ENCODE measurements at places on chromosomes 4 and X.
A peak's percentile ranks its signal among the peaks of the same experiment; 100 is the strongest.

- ATAC-seq = no peak
These were observed 7.1 kb downstream of the SMARCAD1 start for GRCh38 chr4:94214703-94215319.

GRCh38 chrX:124401696-124402095 lies 55.3 kb downstream of the SH2D1A start:
- no peak for ATAC-seq

- ATAC-seq = peak; percentile 62
These were observed 32.6 kb downstream of the ABHD18 start for GRCh38 chr4:127997534-127998388.

DNA sequence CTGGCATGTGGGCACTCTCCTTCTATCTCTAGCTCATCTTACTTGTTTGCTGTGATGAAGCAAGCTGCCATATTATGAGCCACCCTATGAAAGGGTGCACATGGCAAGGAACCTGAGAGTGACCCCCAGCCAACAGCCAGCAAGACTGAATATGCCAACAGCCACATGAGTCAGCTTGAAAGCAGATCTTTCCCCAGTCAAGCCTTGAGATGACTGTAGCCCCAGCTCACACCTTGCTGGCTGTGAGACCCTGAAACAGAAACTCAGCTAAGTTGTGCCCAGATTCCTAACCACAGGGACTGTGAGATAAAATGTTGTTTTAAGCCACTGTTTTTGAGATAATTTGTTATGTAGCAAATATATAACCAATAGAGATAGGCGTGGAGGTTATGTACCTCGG lies 36.2 kb downstream of the KDM5C start:
- peak; percentile 3 for ATAC-seq

GRCh38 chr4:2592572-2592971 lies 56.1 kb downstream of the FAM193A start:
- ATAC-seq = peak; percentile 21

GRCh38 chrX:137748827-137749226 lies 182.9 kb downstream of the ZIC3 start:
- no peak for ATAC-seq

GRCh38 chr4:108651014-108651791 lies 804 bp downstream of the OSTC start:
- ATAC-seq = peak; percentile 73

DNA sequence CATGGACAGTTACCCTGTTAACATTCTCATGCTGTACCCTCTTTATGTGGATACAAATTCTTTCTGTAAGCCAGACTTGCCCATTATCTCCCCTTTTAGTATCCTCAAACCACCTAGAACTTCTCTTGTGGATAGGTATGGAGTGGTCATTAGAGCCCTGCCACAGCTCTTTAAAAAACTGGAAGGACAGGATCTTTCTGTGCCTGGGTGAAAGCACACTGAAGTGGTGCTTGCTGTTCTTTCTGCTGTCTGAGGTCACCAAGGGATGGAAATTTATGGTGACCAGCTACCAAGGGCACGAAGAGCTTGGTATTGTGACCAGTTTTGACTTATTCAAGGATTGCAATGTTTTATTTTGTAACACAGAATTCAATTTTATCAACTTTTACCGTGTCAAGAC lies 344.2 kb downstream of the CBLL2 start:
- no peak for ATAC-seq

- ATAC-seq = peak; percentile 62
These were observed 13.4 kb upstream of the FGD1 start for GRCh38 chrX:54509400-54509799.

- no peak for ATAC-seq
These were observed 114.5 kb downstream of the SLC10A7 start for GRCh38 chr4:146407257-146407656.

GRCh38 chr4:105135785-105136184 lies 10.9 kb upstream of the TET2 start:
- ATAC-seq = peak; percentile 52

GRCh38 chr4:151853034-151853433 lies 92.2 kb upstream of the GATB start:
- ATAC-seq = no peak

DNA sequence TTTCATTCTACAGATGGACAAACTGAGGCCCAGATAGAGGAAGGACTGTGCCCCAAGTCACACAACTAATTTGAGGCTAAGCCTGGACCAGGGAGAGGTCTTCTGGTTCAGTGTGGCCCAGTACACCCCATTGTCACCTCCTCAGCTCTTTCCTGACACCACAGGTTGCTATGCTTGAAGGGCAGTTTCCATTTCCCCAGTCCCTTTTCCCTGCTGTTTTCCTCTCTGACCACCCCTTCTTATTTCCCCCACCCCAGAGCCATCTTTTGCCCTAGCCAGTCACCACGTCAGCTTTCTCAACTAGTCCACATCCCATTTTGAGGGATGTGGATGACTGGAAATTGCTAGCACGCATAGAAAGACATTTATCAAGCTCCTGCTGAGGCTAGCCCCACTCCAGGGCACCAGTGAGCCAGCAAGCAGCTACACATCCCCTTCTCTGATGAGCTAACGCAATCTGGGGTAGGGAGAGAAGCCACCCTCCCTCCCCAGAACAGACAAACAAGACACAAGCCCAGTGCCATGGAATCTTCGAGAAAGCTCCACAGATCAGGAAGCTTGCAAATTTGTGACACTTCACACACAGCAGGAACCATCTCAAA lies 1.3 kb downstream of the GABRE start:
- ATAC-seq = no peak

DNA sequence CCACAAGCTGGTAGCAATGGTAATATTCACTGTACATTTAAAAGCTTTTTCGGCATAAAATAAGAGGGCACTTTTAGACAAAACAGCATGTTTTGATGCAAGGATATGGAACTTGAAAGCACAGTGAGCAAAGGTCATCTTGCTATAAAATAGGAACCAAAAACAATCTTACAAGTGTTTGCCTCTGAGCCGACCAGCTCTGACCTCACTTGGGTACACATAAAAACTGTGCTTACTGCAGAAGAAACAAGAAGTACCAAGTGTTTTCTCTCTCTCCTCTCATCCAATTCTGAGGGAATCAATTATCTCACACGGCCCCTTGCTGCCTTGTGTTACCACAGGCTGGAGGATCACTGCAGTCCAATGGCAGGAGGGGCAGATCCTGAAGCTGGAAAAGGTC lies 4.8 kb upstream of the IQSEC2 start:
- no peak for ATAC-seq

DNA sequence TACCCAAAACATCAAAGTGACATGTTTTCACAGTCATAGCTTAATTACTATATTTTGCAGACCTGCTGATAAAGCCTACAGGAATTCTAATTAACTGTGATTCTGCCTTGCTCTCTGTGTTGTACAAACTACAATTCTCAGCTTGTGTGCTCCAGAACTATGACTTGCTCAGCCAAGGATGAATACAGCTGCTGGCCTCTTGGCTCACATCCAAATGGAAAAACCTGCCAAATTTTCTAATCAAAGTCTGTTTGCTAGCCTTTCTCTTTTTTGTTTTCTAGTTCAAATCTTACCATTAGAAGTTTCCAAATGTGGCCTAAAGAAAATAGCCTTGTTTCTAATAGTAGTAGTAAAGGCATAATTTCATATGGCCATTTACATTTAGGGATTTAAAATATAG lies 1176.8 kb downstream of the FAM133A start:
- ATAC-seq = no peak

- ATAC-seq = peak; percentile 82
These were observed 1786.3 kb upstream of the TENM3 start for GRCh38 chr4:180456928-180457327.

- no peak for ATAC-seq
These were observed 11.4 kb downstream of the ANK2 start for GRCh38 chr4:113060853-113061252.

DNA sequence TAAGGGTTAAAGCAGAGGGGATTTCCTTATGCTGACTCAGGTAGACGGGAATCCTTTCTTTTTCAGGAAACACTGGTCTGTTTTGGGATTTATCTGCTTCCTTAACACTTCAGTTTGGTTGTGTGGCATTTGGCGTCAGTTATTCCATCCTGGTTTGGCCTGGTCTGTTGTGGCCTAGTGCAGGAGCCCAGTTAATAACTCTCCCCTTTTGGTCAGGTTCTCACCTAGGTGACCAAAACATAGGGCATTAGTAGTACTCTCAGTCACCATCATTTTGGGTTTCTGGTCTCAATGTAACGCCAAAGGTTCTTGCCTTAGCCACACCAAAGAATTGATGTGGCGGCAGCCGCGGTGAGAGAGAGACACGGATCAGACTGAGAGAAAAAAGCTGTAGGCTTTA lies 39.7 kb upstream of the IL9R start:
- no peak for ATAC-seq

- ATAC-seq = no peak
These were observed 20.1 kb downstream of the PDLIM3 start for GRCh38 chr4:185515248-185515647.

- ATAC-seq = no peak
These were observed 60.5 kb downstream of the NHS start for GRCh38 chrX:17435476-17435875.

DNA sequence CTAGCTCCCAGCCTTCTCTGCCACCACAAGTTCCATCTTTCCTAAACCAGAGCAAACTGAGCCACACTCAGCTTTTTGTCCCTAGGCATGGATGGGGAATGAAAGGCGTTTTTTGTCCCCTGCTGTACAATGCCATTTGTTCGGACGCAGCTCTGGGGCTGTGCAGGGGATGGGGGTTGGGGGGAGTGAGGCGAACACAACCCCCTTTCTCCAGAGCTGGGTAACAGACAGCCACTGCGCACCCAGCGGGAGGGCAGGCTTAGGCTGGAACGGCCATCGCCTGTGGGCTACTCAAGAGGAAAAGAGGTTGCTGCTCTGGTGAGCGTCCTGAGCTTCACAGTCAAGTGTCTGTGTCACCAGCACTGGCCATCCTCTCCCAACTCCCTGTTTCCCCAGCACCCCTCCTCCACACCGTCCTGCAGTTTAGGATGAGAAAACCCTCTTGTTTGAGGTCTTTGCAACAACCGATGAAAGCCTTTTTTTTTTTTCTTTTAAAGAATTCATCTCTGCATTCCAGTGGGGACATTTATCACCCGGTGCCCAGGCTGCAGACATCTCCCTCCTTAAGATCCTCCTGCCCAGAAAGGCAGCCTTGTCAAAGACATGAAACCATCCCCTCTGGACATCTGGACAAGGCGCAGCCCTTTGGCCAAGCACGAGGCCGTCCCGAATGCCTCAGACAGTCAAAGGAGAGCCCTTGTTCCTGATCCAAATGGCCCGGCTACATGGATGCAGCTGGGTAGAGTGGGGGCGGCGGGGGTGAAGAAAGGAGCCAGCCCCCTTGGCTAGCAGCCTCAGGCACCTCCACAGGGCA lies 419.6 kb downstream of the BCOR start:
- ATAC-seq = no peak

DNA sequence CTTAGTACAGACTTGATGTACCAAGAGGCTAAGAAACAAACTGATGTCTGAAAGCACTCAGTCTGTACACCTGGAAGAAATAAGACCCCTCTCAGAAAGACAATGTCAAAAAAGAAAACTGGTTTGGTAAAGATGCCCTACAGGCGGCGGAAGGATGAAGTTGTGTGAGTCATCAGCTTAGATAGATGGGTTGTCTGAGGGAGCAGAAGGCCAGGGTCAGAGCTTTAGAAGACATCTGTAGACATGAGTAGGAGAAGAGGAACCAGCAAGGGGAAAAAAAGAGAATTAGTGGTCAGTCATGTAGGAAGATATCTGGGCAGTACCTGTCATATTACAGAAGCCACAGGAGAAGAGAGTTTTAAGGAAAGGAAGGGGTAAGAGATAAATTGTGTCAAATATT lies 8.3 kb downstream of the SRPX2 start:
- ATAC-seq = no peak

DNA sequence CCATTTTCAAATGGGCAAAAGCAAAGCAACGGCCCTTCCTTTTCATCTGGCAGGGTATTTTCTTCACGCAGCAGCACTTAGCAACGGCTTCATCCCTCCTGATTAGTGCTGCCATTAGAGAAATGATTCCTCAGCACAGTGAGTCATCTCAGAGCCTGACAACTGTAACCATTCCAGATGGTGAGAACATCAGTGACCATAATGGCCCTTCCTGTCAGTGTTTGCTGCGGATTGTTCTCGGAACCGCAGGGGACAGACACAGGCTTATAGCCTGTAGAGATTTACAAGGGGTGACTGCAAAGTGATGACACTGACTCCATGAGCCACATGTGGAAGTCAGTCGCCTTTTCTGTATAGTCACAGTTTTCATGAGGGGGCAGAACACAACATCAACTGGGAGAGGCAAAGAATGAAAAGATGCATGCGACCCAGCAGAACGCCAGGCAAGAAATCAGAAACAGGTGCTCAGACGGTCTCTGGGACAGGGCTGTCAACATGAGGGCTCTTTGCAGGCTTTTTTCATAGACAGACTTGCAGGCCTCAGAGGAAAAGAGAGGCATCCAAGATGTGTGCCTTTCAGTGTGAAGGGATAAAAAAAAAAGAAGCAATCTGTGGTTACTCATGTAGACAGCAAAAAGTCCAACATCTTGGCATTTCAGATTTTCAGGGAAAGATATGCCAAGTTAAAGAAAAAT lies 69.9 kb upstream of the FBXW7 start:
- ATAC-seq = peak; percentile 85

GRCh38 chrX:85109235-85109634 lies 105.6 kb downstream of the APOOL start:
- ATAC-seq = peak; percentile 92

DNA sequence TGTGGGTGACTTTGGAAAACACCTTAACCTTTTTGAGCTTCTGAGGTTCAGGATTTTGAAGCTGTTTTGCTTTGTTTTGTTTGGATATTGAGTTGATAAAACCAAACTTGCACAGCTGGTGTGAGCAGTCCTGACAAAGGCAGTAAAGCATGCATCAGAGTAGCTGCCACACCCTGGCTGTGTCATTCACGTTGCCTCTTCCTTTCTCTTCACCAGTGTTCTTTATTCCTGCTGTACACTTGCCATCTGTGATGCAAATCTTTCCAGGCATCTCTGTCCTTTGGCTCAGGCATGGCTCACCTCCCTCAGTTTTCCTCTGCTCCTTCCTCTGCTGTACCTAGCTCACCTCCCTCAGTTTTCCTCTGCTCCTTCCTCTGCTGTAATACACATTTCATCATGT lies 1850.2 kb upstream of the AGA start:
- no peak for ATAC-seq
